ENCODE measurements at places on chromosomes 7 and 10.
A peak's percentile ranks its signal among the peaks of the same experiment; 100 is the strongest.

DNA sequence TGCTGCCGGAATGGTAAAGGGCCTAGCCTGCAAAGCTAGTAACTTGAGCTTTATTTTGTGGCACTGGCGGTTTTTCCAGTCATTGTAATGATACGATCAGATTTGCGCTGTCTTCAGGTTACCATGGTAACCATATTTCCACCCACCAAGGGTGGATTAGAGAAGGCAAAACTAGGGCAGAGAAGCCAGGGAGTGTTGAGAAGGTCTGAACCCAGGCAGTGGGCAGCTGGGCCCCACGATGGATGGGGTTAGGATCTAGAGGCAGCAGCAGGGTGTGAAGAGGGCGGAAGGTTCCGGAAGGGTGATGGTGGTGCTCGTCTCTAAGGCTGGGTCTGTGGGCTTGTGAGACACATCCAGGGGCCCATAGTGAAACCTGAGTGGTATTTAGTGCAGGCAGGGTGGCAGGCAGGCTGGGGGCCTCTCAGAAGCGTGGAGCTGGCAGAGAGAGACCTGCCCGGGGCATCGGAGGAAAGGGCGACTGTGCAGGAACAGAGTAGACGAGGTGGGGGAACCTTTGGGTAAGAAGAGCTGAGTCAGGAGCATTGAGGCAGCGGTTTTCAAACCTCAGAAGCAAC is 87.9 kb upstream of the GTF2I start:
- peak; percentile 25 for ATAC-seq

- ATAC-seq, result no peak
Observed at GRCh38 chr7:29610086-29610485, 46.5 kb downstream of the PRR15 start.

- peak; percentile 72 for ATAC-seq
Observed at GRCh38 chr10:117226813-117227451, 14.0 kb upstream of the SLC18A2 start.

- no peak for ATAC-seq
Observed at GRCh38 chr10:61616611-61617010, 46.1 kb upstream of the CABCOCO1 start.

GRCh38 chr7:140003913-140004382 is 58.8 kb downstream of the PARP12 start:
- no peak for ATAC-seq

GRCh38 chr10:133394064-133394663 is at the start of gene MTG1:
Gene MTG1, plus strand, starts transcription at chr10:133394157. Its CDS starts 64 bp downstream, at chr10:133394221.
- peak; percentile 96 for ATAC-seq

DNA sequence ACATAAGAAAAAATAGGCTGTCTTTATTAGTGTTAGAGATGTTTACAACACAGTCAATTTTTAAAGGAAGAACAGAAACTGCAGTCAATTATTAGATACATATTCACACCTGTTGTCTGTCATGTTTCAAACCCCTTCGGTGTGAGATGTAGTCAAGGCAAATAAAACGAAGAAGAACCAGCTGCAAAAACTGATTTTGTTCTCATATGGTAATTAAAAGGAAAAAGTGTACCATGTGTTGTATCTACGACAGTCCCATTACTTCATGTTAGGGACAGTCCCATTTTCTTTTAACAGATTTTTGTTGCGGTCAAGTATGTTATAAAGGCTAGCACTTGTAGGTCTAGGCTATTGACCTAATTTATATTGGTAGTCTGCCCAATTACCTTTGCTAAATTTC is 149.4 kb downstream of the LRRN3 start:
- no peak for ATAC-seq

- no peak for ATAC-seq
Observed at GRCh38 chr7:36309301-36309700, 80.4 kb upstream of the ANLN start.

GRCh38 chr10:93482145-93482834 is at the start of gene MYOF:
Gene MYOF, minus strand, starts transcription at chr10:93482334. Its CDS starts 140 bp downstream, at chr10:93482194.
- ATAC-seq, result peak; percentile 71

DNA sequence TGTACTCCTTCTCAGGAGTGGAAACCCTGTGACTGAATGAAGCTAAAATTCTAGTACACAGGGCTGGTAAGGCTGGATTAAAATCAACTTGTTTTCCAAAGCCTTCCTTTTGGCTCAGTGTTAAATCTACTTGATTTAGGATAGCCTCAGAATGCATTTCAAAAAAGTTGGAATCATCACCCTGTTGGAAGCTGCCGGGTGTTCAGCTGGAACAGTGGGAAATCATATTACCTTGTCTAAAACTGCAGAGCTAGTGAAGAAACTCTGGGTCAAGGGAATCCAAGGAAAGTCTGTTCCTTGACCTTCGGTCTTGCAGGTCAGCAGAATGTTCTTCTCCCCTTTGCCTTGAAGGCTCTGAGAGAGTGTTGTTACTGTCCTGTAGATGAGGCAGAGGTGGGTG is 252.1 kb upstream of the INHBA start:
- no peak for ATAC-seq

DNA sequence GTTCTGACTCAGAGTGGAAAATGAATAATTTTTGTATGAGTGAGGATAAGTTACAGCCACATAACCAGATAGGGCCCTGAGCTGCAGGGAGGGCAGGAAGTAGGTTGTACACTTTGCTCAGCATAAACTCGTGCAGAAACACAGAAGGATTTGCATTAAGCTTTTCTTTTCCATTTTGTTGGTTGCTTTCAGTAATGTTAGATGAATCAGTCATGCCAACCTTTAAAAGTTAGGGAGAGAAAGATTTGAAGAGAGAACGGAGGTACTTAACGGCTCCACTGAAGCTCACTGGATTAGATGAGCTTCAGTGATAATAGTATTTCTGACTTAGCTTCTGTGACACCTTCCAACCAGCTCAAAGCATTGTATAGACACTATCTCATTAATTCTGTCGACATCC is 348.1 kb downstream of the GATA3 start:
- no peak for ATAC-seq

DNA sequence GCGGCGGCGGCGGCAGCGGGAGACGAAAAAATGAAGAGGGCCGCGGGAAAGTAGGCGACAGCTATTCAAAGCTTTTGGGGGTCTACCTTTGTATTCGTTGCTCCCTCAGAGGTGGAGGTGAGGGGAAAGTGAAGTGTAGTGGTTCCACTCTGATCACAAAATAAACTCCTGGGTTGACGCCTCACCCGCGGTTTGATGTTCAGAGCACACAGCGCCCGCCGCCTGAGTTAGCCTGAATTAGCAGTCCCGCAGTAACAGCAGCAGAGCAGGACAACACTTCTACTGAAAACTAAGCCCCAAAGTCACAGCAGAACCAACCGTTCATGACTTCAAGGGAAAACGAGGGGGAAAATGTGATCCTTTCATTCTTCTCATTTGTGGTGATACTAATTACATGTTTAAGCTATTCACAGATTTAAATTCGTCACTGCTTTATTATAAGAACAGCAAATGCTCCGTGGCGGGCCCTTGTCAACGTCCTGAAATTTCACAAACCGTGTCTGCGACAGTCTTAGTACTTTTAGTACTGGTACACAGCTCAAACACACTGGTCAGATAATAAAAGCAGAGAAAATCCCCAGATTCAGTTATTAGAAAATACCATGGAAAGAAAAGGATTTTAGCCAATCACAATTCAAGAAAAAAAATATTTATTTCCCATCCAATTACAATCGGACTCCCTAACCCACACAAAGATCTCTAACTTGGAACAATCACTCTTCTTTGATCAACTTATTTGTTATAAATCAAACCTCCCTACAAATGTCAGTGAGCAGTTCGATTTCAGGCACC is 563 bp upstream of the JMJD1C start:
- ATAC-seq, result peak; percentile 45

- peak; percentile 72 for ATAC-seq
Observed at GRCh38 chr10:12726971-12727831, 274.3 kb downstream of the CCDC3 start.

DNA sequence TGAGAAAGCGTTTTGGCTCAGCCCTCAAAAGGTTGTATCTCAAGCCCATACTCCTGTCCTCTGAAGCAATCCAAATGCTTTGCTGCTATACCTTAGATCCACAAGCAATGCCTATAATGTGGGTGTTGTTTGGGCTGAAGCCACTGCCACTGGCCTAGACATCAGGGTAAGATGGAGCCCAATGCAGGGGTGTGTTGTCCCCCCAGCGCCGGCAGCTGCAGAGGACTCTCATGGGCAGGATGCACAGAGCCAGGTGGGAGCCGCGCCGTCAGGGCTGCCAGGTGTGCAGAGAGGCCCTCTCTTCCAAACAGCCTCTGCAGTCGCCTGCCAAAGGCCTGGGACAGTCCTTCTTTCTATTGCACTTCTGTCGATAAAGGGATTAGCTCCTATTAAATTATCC is 205.2 kb upstream of the SHH start:
- ATAC-seq, result no peak

DNA sequence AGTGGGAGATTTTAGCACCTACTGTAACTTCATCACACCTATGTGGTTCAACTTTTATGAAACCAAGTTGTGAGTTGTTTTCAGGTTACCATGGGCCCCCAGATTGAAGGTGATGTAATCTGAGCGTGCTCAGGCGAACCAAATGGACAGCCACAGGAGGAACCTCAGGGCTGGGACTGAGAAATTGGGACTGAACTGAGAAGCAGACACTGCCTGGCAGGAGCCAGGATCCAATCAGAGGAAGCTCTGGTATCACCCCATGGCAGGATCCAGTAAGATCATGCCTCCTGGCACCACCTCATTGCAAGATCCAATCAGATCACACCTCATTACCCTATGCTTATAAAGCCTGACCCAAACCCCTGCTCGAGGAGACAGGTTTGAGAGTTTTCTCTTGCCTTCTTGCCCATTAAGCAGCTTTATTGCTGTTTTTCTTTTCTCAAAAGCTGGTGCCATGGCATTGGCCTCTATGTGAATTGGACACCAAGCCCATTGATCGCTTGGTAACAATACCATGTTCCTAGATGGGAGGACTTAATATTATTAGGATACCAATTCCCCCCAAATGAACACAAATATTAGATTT is 43.2 kb upstream of the GDF10 start:
- no peak for ATAC-seq

DNA sequence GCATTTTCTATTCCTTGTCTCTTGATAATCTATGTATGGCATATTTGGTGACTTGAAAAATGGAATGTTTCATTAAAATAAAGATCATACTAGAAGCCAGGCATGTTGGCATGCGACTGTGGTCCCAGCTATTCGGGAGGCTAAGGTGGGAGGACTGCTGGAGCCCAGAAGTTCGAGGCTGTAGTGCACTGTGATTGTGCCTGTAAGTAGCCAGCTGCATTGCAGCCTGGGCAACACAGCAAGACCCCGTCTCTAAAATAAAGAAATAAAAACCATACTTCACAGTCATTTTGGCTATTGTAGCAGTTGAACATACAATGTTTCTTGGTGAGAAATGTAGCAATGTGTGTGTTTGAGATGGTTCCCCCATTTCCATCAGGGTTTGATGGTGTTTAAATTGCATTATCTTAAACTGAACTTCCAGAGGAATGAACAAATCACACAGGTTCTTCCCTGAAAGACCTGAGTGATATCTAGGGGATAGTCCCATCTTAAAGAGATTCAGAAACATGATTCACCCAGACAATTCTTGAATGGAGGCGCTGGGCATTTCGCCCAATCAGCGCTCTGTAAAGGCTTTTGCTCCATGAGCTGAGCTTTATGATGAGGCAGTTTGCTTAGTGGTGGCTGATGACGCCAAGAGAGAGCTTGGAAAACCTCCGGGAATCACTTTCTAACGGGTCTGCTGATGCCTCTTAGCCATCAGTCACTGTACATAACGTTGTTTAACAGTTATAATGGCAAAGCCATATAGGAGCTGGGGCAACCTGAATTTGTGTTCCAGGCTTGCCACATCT is 19.4 kb upstream of the BTBD16 start:
- no peak for ATAC-seq

GRCh38 chr7:20438694-20439376 is 108.1 kb downstream of the ITGB8 start:
- ATAC-seq, result no peak

GRCh38 chr10:114174695-114175188 is 739 bp upstream of the CCDC186 start:
- ATAC-seq, result no peak

- ATAC-seq, result no peak
Observed at GRCh38 chr7:117135553-117135891, 182.2 kb downstream of the ST7 start.

GRCh38 chr10:21534604-21535493 is 817 bp downstream of the MLLT10 start:
- ATAC-seq, result peak; percentile 33

Data from motor neuron (in vitro differentiated cells).